ENCODE measurements at places on chromosomes 2 and 18. TPM values are rescaled to one million over a fixed set of nuclear protein-coding genes. Genes with fewer than 3 reads are reported as not detected.

GPAT2 gene
- 5.2 TPM for total RNA-seq

CIB4 gene
- total RNA-seq, result not detected

NETO1 gene
- not detected for total RNA-seq

OR6B3 gene
- total RNA-seq, result not detected

PROKR1 gene
- total RNA-seq, result not detected

GKN1 gene
- not detected for total RNA-seq

CAMKMT gene
- 11.0 TPM for total RNA-seq

STRN gene
- 36.8 TPM for total RNA-seq

RAB12 gene
- total RNA-seq, result 12.5 TPM

FTCDNL1 gene
- total RNA-seq, result 1.4 TPM

PRKAG3 gene
- total RNA-seq, result not detected

CDKL4 gene
- 0.53 TPM for total RNA-seq

DNAJC5G gene
- not detected for total RNA-seq

GDF7 gene
- not detected for total RNA-seq

GGCX gene
- total RNA-seq, result 18.1 TPM

APLF gene
- total RNA-seq, result 3.5 TPM

TMEM17 gene
- total RNA-seq, result not detected

NIFK gene
- total RNA-seq, result 72.6 TPM

CAPN14 gene
- not detected for total RNA-seq

CD8B2 gene
- 0.05 TPM for total RNA-seq

SCN1A gene
- not detected for total RNA-seq

MPP4 gene
- total RNA-seq, result not detected

EPB41L3 gene
- total RNA-seq, result 4.7 TPM

SLC19A3 gene
- not detected for total RNA-seq

FBXO36 gene
- 0.87 TPM for total RNA-seq

LHCGR gene
- not detected for total RNA-seq

DSG3 gene
- total RNA-seq, result not detected

AFF3 gene
- total RNA-seq, result 12.9 TPM

MARCO gene
- total RNA-seq, result not detected

REEP1 gene
- 0.39 TPM for total RNA-seq

KYNU gene
- not detected for total RNA-seq

MYOM1 gene
- 2.0 TPM for total RNA-seq

UGT1A3 gene
- total RNA-seq, result not detected

POU3F3 gene
- total RNA-seq, result not detected
